ENCODE measurements at places on chromosomes 16 and 17.

DNA sequence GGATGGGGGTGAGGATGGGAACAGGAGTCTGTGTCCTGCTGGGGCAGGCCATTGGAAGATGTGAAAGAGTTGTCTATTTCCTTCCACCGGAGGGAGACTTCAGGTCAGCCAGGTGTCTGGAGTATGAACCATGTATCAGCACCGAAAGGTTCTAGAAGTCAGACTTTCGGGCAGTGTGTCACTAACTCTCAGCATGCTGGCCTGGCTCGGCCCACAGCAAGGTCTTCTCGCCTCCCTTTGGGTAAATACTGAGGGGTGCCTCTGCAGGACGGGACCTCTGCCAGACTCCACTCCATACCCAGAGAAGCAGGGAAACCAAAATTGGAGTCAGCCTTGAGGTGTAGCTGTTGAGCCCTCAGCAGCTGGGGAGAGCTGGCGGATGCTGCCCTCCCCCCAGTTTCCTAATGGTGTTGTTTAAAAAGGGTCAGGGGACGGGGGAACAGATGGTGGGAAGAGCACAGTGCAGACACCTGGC, 507 bp downstream of the CIITA start:
- no peak for DNase-seq

DNA sequence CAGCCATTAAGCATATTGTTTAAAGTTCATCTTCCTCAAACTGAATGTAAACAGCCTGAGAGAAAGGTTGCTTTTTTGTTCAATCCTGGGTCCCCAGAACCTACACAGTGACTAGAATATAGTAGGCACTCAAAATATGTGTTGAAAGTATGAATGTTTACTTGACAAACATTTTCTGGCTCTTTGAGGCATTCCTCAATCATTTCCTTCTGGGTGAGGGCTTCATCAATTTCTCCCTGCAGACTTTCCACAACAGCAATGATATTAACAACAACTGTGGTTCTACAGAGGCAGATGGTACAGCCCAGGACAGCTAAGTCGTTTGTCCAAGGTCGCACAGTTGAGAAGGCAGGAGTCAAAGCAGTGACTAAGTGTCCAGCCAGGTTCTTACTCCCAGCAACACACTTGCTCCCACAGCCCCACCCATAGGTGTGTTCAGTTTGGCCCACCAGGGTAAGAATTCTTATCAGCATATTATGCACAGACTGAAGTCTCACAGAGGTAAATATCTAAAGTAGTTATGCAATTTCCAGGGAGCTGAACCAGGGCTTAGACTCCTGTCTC, 61.1 kb downstream of the HS3ST3B1 start:
- no peak for DNase-seq

- no peak for DNase-seq
These were observed 21.3 kb downstream of the RAI1 start for GRCh38 chr17:17702449-17703139.

- no peak for DNase-seq
These were observed 630.8 kb upstream of the KIF2B start for GRCh38 chr17:53191878-53192277.

DNA sequence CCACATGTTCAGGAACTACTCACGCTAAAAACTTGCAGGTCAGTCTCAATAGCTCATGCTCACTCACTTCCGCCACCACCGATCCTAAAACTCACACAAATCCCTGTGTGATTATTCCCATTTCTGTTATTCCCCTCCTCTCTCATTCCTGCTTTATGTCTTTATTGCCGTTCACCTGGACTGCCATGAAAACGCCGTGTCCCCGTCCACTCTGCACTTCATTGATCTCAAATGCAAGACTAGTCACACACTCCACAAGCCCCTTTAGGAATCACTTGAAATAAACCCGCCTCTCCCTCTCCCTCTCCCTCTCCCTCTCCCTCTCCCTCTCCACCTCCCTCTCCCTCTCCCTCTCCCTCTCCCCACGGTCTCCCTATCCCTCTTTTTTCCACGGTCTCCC, 78.0 kb downstream of the AXIN2 start:
- no peak for DNase-seq

DNA sequence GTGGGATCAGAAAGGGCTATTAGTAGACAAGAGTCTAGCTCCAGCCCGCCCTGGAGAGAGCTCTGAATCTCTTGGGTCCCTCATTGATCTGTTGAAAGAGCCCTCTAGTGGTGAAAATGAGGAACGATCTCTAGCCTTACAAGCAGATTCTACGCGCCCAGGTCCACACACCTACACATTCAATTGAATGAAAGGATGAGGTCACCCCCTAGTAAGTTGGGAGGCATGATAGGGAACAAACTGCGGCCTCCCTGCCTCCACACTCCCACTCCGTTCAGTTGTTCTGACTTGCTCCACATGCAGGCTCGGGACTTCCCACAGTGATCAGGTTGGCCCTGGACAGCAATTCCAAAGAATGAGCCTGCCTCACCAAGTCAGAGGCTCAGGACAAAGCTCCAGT, 2.9 kb upstream of the CACNG3 start:
- DNase-seq = peak; percentile 37

DNA sequence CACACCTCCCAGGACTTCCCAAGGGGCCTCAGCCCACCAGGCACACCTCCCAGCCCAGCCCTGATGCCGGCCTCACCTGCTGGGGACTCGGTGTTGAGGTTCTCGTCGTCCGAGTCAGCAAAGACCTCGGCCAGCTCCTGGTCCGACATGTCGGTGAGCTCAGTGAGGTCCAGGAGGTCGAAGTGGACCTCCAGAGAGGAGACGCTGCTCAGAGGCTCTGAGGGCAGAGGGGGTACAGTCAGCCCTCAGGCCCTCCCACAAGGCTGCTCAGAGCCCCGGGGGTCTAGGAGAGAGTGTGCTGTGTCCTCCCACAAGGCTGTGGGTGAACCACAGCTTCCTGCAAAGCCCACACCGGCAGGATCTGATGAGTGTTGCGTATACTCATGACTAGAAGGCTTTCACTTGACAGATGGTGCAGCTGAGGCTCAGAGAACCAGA, 10.5 kb downstream of the DBNDD1 start:
- DNase-seq = peak; percentile 31

DNA sequence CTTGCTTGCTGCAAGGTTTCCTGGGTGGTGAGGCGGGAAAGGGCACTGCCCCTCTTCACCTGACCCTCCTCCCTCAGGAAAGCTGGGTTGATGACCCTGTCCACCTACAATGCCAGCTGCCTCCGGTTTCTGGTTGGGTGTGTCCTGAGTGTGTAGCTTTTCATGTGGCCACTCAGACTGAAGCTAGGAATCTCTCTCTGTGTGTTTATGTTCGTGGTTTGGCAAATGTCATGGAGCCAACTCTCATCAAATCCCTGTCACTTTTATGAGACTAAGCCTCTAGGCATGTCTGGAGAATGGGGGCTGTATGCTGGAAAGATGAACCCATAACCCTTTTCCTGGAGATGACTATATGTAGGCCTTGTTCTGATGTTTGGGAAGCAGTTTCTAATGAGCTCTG, 17.1 kb downstream of the PLEKHG4 start:
- no peak for DNase-seq

- no peak for DNase-seq
These were observed 118.2 kb downstream of the CDH11 start for GRCh38 chr16:65003621-65004020.

DNA sequence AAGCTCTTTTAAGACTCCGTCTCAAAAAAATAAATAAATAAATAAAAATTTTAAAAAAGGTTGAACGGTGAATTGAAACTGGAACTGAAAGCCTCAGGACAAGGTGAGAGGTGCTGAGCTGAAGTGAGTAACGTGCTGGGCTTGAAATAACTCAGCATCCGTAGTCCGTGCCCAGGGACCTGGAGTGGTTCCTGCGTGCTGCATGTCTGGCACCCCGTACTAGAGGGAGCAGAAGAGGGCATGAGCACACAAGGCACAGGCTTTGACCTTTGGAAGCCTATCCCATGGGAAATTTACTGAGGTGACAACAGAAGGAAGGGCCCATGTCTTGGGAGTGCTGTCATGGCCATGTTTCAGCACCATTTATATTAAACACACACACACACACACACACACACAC, 4.5 kb upstream of the MEIOB start:
- DNase-seq = peak; percentile 33

GRCh38 chr16:6940968-6941367, 391.7 kb upstream of the RBFOX1 start:
- DNase-seq = no peak

DNA sequence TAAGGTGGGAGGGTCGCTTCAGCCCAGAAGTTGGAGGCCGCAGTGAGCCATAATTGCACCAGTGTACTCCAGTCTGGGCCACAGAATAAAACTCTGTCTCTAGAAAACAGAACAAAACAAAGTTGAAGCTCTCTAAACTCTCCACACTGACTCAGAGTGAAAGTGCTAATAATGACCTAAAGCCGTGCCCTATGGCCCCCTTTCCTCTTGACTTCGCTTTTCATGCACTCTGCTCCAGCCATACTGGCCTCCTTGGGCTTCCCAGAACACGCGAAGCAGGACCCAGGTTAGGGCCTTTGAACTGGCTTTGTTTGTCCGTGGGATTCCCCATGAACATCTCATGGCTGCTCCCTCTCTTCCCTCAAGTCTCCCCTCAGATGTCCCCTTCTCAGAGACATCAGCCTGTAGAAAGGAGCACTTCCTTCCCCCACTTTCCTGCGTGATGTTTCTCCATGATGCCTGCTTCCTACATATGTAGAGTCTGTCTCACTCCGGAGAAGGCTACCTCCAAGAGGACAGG, 18.6 kb upstream of the SPN start:
- peak; percentile 75 for DNase-seq

- DNase-seq = peak; percentile 45
These were observed 33.7 kb downstream of the TOM1L2 start for GRCh38 chr17:17938388-17939107.

GRCh38 chr17:78789149-78789662, 7.1 kb upstream of the CYTH1 start:
- DNase-seq = no peak

- DNase-seq = no peak
These were observed 29.0 kb downstream of the GLG1 start for GRCh38 chr16:74577882-74578366.

- DNase-seq = no peak
These were observed 4.2 kb upstream of the ALOX15 start for GRCh38 chr17:4645642-4646041.

DNA sequence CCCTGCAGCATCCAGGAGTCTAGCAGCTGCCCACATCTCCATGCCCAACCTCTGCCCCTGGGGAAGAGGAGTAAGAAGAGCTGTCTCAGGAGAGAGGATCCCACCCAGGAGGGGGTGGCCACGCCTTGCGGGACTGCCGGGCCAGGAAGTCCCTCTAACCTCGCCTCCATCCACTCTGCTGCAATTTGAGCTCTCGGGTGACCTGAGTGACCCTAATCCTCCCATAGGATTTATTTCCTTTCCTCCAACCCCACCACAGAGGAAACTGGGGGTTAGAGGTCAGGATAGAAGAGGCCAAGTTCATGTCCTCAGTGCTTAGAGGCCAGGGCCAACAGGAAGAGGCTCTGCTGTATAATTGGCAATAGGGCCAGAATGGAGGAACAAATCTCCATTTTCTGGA, 22.6 kb upstream of the NGFR start:
- no peak for DNase-seq

DNA sequence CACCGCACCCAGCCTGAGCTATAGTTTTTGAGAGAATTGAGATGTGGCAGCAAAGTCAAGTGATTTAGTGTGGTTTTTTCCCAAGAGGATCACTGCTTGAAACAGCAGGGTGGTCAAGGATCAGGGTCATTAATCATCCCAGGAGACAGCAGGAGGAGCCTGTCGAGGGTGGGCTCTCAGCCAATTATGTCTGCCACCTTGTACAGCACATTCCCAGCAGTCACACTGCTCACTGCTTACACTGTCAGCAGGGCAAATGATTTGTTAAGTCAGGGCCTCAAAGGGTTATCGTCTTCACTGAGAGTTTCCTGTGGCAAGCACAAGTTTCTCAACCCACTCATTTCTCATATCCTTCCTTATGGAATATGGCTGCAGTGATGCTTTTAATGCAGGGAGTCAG, 13.2 kb downstream of the B3GNT9 start:
- DNase-seq = no peak

- DNase-seq = no peak
These were observed 64.2 kb downstream of the PITPNC1 start for GRCh38 chr17:67441052-67441895.

Data from GM12864 (cell line).